ENCODE measurements at places on chromosomes 13 and 19.

DNA sequence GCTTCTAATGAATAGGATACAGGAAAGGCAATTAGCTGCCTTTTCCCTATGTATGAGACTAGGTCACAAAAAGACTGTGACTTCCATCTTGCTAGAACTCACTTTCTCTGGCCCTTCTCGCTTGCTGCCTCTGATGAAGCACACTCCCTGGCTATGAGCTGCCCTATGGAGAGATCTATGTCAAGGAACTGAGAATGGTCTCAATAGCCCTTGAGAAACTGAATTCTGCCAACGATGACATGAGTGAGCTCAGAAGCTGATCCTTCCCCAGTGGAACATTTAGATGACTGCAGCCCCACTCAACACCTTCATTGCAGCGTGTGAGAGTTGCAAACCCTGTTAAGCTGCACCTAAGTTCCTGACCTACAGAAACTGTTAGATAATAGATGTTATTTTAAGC is 309.8 kb downstream of the COG6 start:
- no peak for DNase-seq

DNA sequence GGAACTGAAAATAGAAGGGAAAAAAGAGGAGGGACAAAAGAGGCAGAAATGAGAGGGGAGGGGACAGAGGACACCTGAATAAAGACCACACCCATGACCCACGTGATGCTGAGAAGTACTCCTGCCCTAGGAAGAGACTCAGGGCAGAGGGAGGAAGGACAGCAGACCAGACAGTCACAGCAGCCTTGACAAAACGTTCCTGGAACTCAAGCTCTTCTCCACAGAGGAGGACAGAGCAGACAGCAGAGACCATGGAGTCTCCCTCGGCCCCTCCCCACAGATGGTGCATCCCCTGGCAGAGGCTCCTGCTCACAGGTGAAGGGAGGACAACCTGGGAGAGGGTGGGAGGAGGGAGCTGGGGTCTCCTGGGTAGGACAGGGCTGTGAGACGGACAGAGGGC is at the start of gene CEACAM5:
CEACAM5 (plus strand) TSS at position 146 of the 400 bp plus-strand sequence; CDS start at position 252, 106 bp downstream.
- no peak for DNase-seq

GRCh38 chr13:114056205-114057013 is 76.0 kb downstream of the RASA3 start:
- no peak for DNase-seq

DNA sequence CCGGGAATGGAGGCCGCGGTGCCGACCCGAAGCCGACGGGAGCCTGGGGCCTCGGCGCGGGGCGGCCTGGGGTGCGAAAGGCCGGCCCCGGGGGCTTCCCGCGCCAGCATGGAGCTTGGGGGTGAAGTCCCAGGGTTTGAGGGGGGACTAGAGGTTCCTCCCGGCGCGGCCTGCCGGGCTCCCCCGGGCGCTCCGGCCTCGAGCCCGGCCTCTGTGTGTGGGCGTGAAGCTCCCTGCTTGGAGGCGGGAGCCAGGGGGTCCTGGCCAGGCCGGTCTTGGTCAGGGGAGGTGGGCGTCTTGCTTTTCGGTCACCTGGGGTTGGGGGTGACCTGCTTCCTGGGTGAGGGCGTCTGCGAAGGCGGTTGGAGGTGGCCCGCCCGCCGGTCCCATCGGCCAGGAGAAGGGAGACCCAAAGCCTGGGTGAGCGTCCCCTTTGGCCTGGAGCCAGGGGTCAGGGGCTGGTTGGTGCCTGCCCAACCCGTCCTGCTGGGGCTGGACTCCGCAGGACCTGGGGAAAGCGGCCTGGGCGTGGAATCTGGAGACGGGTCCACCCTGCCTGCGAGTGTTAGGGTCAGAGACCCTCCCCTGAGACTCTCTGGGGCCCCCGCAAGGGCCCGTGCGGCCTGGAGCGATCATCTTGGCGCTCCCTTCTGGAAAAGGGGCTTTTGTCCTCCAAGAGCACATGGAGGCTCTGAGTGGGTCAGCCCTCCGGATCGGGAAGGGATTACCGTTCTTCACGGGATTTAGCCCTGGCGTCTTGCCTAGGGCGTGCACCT is 535 bp downstream of the BSG start:
- no peak for DNase-seq

- DNase-seq = peak; percentile 74
Observed at GRCh38 chr19:34350161-34350561, 14.8 kb upstream of the GPI start.

DNA sequence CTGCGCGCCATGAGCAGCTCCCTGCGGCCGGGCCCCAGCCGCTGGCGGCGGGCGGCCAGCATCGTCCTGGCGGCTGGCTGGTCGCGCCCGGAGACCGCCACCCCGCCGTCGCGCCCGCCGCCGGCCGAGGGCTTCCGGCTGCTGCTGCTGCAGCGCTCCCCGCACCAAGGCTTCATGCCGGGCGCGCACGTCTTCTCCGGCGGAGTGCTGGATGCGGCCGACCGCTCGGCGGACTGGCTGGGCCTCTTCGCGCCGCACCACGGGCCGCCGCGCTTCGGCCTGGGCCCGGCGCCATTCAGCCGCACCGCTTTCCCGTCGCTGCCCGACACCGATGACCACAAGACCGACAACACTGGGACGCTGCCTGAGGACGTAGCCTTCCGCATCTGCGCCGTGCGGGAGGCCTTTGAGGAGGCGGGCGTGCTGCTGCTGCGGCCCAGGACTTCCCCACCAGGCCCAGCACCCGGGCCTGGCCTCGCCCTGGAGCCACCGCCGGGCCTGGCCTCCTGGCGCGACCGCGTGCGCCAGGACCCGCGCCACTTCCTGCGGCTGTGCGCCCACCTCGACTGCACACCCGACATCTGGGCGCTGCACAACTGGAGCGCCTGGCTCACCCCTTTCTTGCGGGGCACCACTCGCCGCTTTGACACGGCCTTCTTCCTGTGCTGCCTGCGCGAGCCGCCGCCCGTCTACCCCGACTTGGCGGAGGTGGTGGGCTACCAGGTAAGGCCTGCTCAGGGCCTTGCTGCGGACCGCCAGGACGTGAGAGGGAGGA is 518 bp downstream of the NUDT19 start:
- no peak for DNase-seq

- DNase-seq = no peak
Observed at GRCh38 chr13:93857126-93857525, 622.4 kb downstream of the DCT start.

GRCh38 chr19:6232601-6233055 is 47.1 kb downstream of the MLLT1 start:
- no peak for DNase-seq

DNA sequence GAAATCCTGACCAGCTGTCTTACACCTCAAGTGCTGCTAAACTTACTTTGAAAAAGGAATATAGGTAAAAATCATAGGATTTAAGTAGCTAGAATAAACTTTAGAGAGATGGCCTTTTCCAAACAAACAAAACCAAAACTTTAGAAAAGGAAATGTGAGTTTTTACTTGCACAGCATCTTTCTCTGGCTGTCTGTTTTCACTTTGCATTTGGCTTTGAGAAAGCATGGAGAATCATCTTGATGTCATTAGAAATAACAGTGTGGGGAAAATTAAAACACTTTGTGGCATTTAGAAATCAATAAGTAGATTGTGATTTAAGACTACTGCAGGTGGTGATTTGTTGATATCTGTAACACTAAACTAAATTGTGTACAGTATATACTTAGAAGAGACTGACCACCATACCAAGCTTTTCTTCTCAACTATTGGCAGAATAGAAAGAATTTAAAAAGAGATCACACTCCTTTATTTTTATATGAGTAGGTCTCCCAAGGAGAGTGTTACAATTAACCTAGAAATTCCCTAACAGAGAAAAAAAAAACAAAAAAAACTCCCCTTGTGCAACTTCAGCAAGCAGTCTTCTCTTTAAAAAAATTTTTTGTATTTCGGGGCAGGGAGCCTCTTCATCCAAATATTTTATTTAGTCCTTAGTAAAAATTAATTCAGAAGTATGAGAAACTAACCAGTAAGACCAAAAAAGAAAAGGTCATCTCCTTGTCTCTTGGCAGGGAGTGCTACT is 6.1 kb downstream of the WDFY2 start:
- DNase-seq = no peak

GRCh38 chr13:64274481-64275217 is 2859.0 kb upstream of the PCDH20 start:
- DNase-seq = no peak

GRCh38 chr19:58407658-58408151 is 744 bp upstream of the ZNF584 start:
- no peak for DNase-seq

DNA sequence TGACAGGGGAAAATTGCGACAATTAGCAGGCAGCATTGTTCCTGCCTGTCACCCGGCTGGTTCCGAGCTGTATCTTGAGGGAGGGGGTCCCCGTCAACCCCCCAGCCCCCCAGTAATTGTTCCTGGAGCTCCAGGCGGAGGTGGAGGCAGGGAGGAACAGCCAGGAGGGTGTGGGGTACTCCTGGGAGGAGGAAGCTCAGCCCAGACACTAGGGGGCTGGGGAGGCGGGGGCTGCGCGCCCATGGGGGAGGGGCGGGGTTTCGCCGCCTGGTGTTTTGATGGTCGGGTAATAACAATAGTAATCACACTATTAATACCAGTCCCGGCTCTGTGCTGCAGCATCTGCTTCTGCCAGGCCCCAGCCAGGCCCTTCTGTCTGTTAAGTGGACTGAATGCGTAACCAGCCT is 8.6 kb downstream of the NPAS1 start:
- DNase-seq = no peak

- DNase-seq = no peak
Observed at GRCh38 chr13:40070357-40070756, 414.9 kb downstream of the COG6 start.

DNA sequence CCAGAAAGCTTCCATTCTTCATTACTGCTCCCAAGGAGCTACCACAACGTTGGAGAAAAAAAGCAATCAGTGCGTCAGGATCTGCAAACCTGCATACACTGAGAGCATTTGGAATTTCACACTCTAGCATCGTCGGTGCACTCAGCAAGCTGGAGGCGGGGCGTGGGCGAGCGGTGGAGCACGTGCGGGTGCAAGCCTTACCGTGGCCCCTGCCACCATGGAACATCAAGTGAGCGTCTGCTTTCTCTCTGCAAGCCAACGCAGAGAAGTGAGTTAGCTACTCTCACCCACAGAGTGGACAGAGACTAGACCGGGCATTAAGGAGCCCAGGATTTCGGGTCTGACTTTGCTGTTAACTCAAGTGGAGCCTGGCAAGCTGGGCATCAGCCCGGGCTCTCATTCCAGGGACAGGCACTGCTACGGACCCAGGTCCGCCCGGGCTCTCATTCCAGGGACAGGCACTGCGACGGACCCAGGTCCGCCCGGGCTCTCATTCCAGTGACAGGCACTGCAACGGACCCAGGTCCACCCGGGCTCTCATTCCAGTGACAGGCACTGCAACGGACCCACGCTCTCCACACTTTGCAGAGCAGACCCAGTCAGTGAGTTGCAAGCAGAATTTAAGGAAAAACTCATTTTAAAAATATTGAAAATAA is 124.1 kb upstream of the SPACA7 start:
- DNase-seq = no peak

DNA sequence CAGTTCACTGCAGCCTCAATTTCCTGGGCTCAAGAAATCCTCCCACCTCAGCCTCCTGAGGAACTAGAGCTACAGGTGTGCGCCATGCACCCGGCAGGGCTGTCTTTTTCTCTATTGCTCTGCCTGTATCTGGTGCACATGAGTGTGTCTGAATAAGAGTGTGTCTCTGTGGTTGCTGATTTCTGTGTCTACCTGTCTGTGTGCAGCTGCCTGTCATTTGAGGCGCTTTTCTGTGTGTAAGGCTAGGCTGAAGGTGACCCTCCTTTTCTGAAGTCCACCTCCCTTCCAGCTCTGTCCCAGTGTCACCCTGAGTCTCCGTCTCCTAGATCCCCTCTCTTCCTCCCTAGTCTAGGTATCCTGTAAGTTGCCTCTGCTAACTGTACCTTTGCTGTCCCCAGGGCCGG is 1.5 kb upstream of the PRR12 start:
- DNase-seq = no peak

- no peak for DNase-seq
Observed at GRCh38 chr19:2331601-2332246, 3.2 kb downstream of the SPPL2B start.

DNA sequence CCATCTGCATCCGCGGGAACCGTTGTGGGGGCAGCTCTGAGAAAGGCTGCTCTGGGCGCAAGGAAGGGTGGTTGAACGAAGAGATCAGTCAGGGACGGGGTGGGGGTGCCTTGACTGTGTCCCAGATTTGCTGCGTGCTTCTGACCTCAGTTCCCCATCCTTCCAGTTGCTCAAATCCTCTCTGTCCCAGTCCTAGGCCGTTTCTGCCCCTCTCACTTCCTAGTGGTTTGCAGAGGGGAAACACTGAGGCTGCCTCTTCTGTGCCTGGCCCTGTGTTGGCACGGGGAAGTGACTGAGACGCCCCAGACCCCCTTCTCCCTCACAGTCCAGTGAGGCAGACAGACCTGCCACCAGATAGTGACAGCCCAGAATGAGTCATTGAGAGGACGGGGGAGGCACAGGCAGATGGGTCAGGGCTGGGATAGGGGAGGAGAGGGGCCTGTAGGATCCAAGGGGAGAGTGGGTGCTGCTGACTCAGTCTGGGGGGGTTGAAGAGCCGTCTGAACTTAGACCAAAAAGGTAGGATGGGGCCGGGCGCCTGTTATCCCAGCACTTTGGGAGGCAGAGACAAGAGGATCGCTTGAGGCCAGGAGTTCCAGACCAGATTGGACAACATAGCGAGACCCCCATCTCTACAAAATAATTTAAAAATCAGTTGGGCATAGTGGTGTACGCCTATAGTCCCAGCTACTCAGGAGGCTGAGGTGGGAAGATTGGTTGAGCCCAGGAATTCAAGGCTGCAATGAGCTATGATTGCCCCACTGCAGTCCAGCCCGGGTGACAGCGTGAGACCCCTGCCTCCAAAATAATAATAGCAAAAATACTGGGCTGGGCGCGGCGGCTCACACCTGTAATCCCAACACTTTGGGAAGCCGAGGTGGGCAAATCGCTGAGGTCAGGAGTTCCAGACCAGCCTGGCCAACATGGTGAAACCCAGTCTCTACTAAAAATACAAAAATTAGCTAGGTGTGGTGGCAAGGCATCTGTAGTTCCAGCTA is 26.5 kb downstream of the NUMBL start:
- DNase-seq = no peak

- DNase-seq = no peak
Observed at GRCh38 chr13:28615916-28616446, 42.9 kb upstream of the POMP start.

- no peak for DNase-seq
Observed at GRCh38 chr13:78323848-78324247, 279.5 kb downstream of the POU4F1 start.

- no peak for DNase-seq
Observed at GRCh38 chr13:100484702-100485101, 103.9 kb downstream of the GGACT start.
